ENCODE measurements at places on chromosomes 4 and X. TPM values are rescaled to one million over a fixed set of nuclear protein-coding genes. Genes with fewer than 3 reads are reported as not detected.

Gene FRMPD4
- 1.3 TPM for total RNA-seq

DNA sequence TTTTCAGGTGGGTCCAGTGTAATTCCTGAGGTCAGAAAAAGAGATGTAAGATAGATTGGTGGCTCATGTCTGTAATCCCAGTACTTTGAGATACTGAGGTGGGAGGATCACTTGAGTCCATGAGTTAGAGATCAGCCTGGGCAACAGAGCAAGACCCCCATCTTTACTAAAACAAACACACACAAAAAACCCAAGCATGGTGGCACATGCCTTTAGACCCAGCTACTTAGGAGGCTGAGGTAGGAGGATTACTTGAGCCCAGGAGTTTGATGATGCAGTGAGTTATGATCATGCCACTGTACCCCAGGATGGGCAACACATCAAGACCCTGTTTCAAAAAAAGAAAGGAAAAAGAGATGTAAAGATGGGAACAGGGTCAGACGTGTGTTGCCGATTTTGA, 857.4 kb upstream of the NDST4 start:
- no peak for DNase-seq

GRCh38 chr4:63786171-63786570, 623.1 kb downstream of the TECRL start:
- DNase-seq: no peak

Gene ARL9
- not detected for total RNA-seq

GRCh38 chr4:8882239-8882638, 10.6 kb upstream of the HMX1 start:
- no peak for DNase-seq

Gene ERVMER34-1
- 3.9 TPM for total RNA-seq

GRCh38 chrX:20664774-20665173, 398.1 kb upstream of the RPS6KA3 start:
- DNase-seq: no peak

Gene FRMD7
- total RNA-seq: not detected

DNA sequence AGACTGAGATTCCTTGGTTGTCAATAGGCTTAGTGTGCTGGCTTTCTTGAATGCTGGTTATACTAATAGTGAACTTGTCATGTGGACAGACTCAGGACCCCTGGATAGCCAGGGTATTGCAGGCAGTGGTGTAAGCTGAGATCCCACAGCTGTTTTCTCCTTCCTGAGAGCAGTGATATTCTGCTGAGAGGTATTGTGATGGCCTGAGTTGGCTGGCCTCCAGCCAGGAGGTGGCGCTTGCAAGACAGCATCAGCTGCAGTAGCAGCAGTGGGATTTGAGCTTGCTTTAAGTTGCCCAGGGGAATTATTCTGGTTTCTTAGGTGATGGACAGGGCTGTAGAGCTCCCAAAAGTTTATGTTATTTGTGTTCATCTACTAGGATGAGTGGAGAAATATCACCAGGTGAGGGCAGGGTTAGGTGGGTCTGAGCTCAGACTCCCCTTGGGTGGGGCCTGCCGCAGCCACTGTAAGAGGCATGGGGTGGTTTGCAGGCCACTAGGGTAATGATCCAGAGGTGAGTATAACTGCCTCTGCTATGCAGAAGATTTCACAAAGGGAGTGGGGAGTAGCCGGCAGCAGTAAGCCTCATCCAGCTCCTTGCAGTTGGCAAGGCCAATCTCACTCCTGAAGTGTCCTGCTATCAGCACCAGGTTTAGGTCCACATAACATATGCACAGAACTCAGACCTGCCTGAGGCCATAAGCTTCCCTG, 66.2 kb downstream of the IL15 start:
- no peak for DNase-seq

Gene CWH43
- not detected for total RNA-seq

Gene PNCK
- total RNA-seq: 42.4 TPM

- no peak for DNase-seq
Observed at GRCh38 chrX:78831523-78831922, 84.0 kb downstream of the LPAR4 start.

- no peak for DNase-seq
Observed at GRCh38 chr4:84967243-84967690, 777 bp upstream of the WDFY3 start.

- no peak for DNase-seq
Observed at GRCh38 chr4:83392562-83392961, 57.9 kb upstream of the HPSE start.

DNA sequence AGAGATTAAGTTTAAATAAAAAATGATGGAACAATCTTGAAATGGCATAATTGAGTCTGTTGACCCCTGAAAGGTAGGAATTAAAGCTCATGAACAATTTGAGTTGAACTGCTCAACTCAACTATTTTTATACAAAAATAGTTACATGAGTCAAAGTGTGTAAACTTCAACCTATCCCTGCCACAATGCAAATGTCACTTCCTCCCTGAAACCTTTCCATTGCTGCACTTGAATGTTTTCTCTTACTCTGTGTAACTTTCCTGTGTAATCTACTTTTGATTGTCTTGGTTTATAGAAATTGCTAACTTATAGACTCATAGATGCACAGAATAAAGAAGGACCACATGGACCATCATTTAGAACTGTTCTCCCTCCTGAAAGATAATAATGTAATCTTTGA, 218.5 kb downstream of the GBA3 start:
- DNase-seq: no peak

- DNase-seq: no peak
Observed at GRCh38 chr4:181529537-181529936, 713.7 kb upstream of the TENM3 start.
